ENCODE measurements at places on chromosomes 1 and 21.
A peak's percentile ranks its signal among the peaks of the same experiment; 100 is the strongest.

GRCh38 chr21:16570171-16570570 is 840.4 kb downstream of the USP25 start:
- no peak for DNase-seq

DNA sequence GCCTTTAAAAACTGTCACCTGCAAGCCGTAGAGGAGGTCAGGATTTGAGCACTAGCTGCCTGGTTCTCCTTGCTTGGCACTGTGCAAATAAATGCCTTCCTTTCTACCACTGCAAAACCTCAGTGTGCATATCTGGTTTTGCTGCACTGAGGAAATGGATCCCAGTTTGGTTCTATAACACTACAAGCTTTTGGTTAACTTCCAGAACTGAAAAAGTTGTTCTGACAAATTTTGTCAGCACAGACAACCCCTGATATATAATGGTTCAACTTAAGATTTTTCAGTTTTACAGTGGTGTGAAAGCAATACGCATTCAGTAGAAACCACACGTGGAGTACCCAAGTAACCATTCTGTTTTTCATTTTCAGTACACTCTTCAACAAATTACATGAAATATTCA is 29.8 kb upstream of the GALNT2 start:
- DNase-seq = no peak

DNA sequence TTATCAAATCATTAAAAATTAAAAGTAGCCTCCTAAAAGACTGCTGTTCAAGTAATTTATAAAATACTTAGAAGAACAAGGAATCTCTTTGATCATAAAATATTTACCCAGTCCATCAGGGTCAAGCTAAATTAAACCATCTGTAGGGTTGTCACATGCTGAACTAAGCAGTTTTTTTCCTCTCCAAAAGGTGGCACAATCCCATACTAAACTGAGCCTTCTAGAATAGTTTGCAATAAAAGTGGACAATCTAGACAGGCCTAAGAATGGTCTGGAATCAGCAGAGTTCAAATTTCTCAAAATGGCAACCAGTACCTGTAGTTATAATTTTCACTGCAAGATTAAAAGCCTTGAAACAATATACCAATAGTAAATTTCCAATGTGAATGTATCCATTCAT is 194.8 kb downstream of the EIF4G3 start:
- DNase-seq = peak; percentile 3

DNA sequence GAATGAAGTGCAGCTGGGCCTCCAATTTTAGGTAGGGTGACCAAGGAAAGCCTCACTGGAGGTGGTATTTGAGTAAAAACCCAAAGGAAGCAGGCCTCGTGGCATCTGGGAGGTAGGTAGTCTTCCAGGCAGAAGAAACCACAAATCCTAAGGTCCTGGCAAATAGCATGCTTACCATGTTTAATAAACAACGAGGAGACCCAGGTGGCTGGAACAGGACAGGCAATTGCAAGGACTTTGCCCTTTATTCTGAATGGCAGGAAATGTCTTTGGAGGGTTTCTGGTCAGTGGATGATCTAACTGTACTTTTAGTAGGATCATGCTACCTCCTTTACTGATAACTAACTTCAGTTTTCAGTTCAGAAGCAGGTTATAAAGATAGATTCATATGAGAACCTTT is 52.2 kb downstream of the EPB41 start:
- no peak for DNase-seq

- no peak for DNase-seq
Measured at GRCh38 chr1:194252199-194252598, 1065.8 kb upstream of the B3GALT2 start.

DNA sequence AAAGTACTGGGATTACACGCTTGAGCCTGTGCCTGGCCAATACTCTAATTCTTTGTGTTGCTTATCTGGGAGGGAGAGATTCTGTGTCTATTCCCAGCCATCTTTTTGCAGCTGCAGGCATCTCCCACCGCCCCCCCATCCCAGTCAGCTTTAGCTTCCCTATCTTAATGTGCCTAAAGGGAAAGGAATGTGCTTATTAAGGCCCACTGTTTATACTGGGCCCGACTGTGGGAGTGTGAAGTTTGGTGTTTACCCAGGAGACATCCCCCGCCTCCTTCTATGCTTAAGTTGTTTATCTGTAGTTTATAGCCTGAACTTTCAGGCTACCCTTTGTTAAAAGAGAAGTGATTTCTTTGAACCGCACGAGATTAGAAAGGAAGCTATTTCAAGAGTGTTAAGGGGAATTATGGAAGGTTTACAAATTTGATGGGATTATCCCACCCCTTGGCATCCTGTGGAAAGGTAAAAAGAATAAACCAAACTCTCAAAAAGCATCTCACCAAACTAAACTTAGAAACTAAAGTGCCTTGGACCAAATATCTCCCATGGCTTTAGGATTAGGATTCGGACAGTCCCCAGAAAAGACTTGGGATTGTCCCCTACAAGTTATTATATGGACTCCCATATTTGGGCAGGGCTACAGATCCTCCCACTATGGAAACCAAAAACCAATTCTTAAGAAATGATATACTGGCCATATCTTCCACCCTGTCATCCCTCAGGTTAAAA is 25.5 kb upstream of the ZNF496 start:
- peak; percentile 77 for DNase-seq

- no peak for DNase-seq
Measured at GRCh38 chr1:145879775-145880174, 5.9 kb downstream of the ANKRD35 start.

DNA sequence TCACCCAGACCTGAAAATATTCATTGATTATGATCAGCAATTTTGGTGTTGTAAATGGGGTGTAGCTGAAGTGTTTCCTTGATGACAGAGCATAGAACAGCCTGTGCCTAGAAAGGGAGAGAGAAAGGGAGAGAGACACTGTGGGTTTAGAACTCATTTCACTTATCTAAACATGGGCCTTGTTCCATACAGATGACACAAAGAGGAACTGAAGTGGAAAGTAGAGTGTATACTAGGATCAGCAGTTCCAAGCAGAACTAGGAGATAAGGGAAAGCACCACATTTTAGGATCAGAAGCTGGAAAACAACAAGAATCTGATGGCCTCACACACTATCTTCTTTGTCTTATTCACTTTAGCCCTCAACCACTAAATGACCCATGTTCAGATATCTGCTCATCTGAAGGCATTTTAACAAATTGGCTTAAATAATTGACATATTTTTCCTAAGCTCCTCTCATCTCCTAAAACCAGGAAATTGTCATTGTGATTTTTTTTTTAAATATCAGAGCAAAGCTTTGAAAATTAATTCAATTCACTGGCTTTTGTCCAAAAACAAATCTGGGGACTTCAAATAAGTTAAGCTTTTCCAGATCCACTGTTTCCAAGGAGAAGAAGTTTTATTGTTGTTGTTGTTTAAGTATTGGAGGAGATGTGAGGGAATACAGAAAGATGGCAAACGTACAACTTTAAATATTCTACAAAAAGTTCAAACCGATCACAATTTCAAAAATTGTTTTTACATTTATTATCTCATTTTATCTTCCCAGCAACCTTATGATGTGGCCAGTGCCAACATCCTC is 103.8 kb downstream of the LYPLAL1 start:
- peak; percentile 32 for DNase-seq

DNA sequence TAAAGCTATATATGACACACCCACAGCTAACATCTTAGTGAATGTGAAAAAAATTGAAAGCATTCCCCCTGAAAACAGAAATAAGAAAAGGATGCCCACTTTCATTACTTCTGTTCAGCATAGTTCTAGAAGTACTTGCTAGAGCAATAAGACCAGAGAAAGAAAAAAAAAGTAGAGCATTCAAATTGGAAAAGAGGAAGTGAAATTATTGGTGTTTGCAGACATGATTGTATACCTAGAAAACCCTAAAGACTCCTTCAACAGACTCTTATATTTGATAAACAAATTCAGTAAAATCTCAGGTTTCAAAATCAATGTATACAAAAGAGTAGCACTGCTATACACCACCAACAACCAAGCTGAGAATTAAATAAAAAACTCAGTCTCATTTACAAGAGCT is 1461.0 kb downstream of the AMY1C start:
- no peak for DNase-seq

- DNase-seq = no peak
Measured at GRCh38 chr1:23589585-23589986, 30.3 kb upstream of the ID3 start.

GRCh38 chr1:246573491-246573890 is 7.2 kb downstream of the CNST start:
- DNase-seq = no peak

- DNase-seq = no peak
Measured at GRCh38 chr1:209748620-209749019, 7.2 kb upstream of the TRAF3IP3 start.

DNA sequence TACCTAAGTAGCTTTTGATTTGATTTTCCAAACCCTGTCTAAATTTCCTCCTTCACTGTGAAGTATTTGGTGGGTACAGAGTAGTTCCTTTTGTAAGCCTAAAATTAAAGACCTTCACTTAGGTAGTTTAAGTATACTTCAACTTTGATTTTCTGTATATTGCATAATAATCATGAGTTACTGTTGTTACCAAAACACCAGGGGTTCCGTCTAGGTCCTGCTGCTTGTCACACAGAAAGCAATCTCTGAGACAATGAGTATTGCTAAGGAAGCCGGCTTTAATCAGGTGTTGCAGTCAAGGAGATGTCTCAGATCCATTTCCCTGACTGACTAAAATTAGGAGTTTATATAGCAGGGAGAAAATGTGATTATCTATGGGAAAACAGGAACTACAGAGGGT is 15.3 kb downstream of the RPS6KC1 start:
- DNase-seq = no peak

DNA sequence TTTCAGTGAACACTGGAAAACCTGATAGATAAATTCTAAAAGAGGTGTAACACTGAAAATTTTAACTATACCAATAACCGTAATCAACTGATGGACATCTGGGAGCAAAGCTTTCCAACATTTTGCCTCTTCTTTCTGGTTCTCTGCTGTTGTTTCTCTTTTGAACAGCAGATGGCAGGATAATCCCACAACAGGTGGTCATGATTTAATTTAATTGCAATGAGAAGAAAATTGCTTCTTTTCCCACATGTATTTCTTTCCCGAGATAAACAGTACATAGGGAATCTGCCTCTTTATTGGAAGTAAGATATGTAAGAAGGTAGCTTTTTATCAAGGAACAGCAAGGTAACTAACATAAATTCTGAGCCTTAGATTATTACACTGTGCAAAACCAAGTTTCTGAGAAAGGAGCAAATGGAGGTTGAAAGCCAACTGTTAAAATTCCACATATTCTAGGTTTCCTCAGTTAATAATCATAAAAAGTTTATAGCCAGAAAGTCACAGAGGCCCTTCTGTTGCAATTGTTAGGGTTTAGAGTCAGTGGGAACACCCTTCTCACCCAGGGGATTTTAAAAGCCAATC is 72.9 kb downstream of the RPS6KA1 start:
- peak; percentile 34 for DNase-seq

DNA sequence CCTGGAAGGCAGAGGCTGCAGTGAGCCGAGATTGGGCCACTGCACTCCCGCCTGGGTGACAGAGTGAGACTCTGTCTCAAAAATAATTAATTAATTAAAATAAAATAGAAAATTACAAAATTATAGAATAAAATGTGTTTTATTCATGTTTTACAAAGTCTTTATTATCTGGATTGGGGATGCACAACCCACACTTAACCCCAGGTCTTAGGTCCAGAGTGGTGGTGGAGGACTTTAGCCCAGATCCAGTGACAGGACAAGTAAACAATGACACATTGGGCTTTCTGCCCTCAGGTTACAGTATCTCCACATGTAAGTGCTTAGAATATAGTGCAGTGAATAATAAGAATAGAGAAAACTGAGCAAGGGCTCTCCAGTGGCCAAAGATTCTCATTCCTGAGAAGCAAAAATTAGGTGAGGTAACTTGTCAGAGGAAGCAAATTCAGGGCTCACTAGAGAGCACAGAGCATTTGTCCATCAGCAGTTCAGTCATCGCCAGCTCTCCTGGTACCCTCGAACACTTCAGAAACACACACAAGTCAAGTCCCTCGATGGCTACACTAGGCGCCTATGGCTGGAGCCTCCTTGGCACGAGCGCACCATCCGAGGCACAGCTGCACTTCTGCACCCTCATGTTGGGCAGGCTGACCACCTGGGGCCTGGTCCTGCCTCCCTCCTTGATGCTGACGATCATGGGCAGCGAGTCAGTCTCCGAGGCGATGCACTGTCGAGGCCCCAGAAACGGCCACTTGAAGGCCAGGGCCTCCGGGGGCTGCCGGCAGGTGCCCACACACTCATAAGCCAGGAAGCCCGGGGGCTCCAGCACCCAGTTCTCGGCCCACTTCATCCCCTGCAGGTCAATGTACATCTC is 2.6 kb downstream of the LEFTY1 start:
- no peak for DNase-seq

GRCh38 chr1:59044535-59045121 is 252.3 kb upstream of the FGGY start:
- no peak for DNase-seq

GRCh38 chr1:209512821-209513220 is 70.7 kb upstream of the CAMK1G start:
- DNase-seq = no peak
